H1 (cell line): ENCODE measurements at places on chromosomes 7 and 10. TPM values are rescaled to one million over a fixed set of nuclear protein-coding genes. Genes with fewer than 3 reads are reported as not detected.

Gene ZNF32
- 21.7 and 22.5 TPM in 2 replicates for total RNA-seq

Gene NPFFR1
- total RNA-seq = 0.06 TPM in 1 of 2 replicates, not detected in the other

Gene CPN1
- 0.15 TPM in 1 of 2 replicates, not detected in the other for total RNA-seq

Gene FAM25G
- total RNA-seq = not detected in 2 replicates

Gene PDLIM1
- total RNA-seq = 245 and 264 TPM in 2 replicates

Gene IDI2
- total RNA-seq = not detected in 2 replicates

Gene LDB3
- 0.40 and 0.43 TPM in 2 replicates for total RNA-seq

Gene NACAD
- 6.0 and 6.4 TPM in 2 replicates for total RNA-seq

Gene DMBT1
- total RNA-seq = not detected in 2 replicates

Gene C10orf67
- 0.11 TPM in 1 of 2 replicates, not detected in the other for total RNA-seq

Gene KCND2
- 7.3 and 7.7 TPM in 2 replicates for total RNA-seq

Gene HECTD2
- 11.6 and 11.9 TPM in 2 replicates for total RNA-seq

Gene IFIT2
- total RNA-seq = 0.35 and 0.40 TPM in 2 replicates

Gene NKX1-2
- 33.9 and 34.9 TPM in 2 replicates for total RNA-seq

Gene LEP
- not detected in 2 replicates for total RNA-seq

DNA sequence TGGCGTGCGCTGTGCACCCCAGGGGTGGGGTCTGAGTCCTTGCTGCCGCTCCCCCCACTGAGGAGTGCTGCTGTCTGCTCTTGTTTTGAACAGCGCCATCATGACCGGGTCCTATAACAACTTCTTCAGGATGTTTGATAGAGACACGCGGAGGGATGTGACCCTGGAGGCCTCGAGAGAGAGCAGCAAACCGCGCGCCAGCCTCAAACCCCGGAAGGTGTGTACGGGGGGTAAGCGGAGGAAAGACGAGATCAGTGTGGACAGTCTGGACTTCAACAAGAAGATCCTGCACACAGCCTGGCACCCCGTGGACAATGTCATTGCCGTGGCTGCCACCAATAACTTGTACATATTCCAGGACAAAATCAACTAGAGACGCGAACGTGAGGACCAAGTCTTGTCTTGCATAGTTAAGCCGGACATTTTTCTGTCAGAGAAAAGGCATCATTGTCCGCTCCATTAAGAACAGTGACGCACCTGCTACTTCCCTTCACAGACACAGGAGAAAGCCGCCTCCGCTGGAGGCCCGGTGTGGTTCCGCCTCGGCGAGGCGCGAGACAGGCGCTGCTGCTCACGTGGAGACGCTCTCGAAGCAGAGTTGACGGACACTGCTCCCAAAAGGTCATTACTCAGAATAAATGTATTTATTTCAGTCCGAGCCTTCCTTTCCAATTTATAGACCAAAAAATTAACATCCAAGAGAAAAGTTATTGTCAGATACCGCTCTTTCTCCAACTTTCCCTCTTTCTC is 26.0 kb downstream of the BNIP3 start:
- no peaks in the 10 kb centered on the region for H3K4me1 ChIP-seq
- DNase-seq = no peak

GRCh38 chr7:44565795-44566559 is 7.7 kb downstream of the DDX56 start:
- no peak overlapping the region for H3K27ac ChIP-seq
- no peak overlapping the region for H3K4me3 ChIP-seq
- no peaks in the 10 kb centered on the region for H3K27me3 ChIP-seq
- H3K36me3 ChIP-seq = peaks cover 57% of the 10 kb centered on the region

DNA sequence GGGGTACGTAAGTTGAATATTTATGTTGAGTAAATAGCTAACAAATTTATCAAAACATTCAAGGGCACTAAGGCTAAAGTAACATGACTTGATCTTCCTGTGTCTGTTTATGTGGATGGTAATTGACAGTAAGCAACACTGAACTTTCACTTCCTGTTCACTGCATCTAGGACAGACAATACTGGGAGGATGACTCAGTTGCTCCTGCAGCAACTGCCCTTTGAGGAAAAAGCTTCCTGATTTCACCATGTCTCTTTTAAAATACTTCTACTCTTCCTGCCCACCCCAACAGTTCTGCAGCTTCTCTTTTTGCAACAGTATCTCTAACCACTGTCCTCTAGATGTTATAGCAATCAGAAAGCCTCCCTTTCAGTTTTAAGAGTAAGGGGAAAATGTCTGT is 76.6 kb upstream of the HGF start:
- H3K27me3 ChIP-seq = no peaks in the 10 kb centered on the region
- H3K36me3 ChIP-seq = no peaks in the 10 kb centered on the region
- no peak overlapping the region for H3K4me3 ChIP-seq
- no peaks in the 10 kb centered on the region for H3K4me1 ChIP-seq
- no peak for DNase-seq

DNA sequence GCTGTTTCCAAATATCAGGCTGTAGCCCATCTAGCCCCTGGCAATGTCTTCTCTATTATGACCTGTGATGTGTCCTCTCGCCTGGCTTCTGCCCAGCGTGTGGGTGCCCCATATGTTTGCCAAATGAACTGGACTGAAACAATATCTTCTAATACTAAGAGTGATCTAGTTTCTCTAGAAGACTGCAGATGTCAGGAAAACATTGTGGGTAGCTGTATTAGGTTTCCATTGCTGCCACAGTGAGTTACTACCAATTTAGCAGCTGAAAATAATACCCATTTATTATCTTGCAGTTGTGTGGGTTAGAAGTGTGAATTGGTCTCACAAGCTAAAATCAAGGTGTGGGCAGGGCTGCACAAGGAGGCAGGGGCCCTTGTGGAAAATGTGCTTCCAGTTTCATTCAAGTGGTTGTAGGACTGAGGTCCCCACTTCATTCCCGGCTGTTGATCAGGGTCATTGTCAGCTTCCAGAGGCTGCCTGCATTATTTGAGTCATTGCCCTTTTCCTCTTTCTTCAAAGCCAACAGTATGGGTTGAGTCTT is 202.8 kb upstream of the BMPER start:
- peaks cover 30% of the 10 kb centered on the region for H3K4me1 ChIP-seq
- no peak overlapping the region for H3K27ac ChIP-seq
- H3K36me3 ChIP-seq = no peaks in the 10 kb centered on the region
- peaks cover 7% of the 10 kb centered on the region; the same call in 1 of the 2 replicates for H3K27me3 ChIP-seq
- H3K4me3 ChIP-seq = no peak overlapping the region

DNA sequence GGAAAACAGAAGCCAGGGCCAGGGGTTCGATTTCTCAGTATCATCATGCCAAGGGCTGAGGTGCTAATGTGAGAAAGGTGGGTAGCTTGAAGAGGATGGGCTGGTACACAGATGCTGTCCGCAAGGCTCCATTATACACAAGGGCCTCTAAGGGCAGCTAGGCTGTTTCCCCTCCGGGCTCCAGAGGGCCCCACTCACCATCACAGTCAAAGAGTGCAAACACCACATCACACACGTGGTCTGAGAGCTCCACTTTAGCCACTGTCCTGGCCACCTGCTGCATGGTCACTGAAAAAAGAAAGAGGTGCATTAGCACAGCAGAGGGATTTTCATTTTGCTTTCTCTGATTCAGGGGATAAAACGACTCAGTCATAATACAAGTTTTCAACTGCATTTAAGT is 20.9 kb upstream of the DNAJB12 start:
- no peak overlapping the region for H3K4me3 ChIP-seq
- H3K36me3 ChIP-seq = no peaks in the 10 kb centered on the region
- H3K27me3 ChIP-seq = no peaks in the 10 kb centered on the region
- DNase-seq = no peak
- no peaks in the 10 kb centered on the region for H3K4me1 ChIP-seq

GRCh38 chr10:14009371-14010100 is 321.2 kb downstream of the FRMD4A start:
- H3K4me1 ChIP-seq = peaks cover 11% of the 10 kb centered on the region
- no peaks in the 10 kb centered on the region; the same call in 1 of the 2 replicates for H3K27me3 ChIP-seq
- no peak overlapping the region; the same call in 1 of the 2 replicates for H3K27ac ChIP-seq
- no peak for DNase-seq
- no peak overlapping the region for H3K4me3 ChIP-seq
- H3K36me3 ChIP-seq = no peaks in the 10 kb centered on the region

- no peak overlapping the region for H3K27ac ChIP-seq
- peak overlapping the region; percentile 70 for H3K4me3 ChIP-seq
- DNase-seq = no peak
These were observed 731.1 kb downstream of the ZWINT start for GRCh38 chr10:55629793-55630490.

- no peak overlapping the region for H3K27ac ChIP-seq
- no peak overlapping the region for H3K4me3 ChIP-seq
- H3K36me3 ChIP-seq = no peaks in the 10 kb centered on the region
These were observed 93.5 kb downstream of the MCU start for GRCh38 chr10:72785409-72785808.

- no peaks in the 10 kb centered on the region for H3K36me3 ChIP-seq
- no peak overlapping the region for H3K27ac ChIP-seq
- no peak for DNase-seq
These were observed 58.0 kb downstream of the RAMP3 start for GRCh38 chr7:45215601-45216062.

GRCh38 chr10:102068216-102068615 is 3.1 kb downstream of the HPS6 start:
- no peaks in the 10 kb centered on the region for H3K4me1 ChIP-seq
- H3K4me3 ChIP-seq = no peak overlapping the region
- no peaks in the 10 kb centered on the region for H3K36me3 ChIP-seq
- no peak overlapping the region for H3K27ac ChIP-seq
- no peak for DNase-seq
- H3K27me3 ChIP-seq = peaks cover 3% of the 10 kb centered on the region; the same call in 1 of the 2 replicates

- no peaks in the 10 kb centered on the region for H3K27me3 ChIP-seq
- H3K4me3 ChIP-seq = no peak overlapping the region
- no peaks in the 10 kb centered on the region for H3K36me3 ChIP-seq
- H3K4me1 ChIP-seq = no peaks in the 10 kb centered on the region; the same call in 1 of the 2 replicates
- no peak overlapping the region for H3K27ac ChIP-seq
These were observed 59.0 kb downstream of the EGFR start for GRCh38 chr7:55077561-55078410.

- H3K27ac ChIP-seq = no peak overlapping the region
- no peak for DNase-seq
These were observed 80.1 kb downstream of the MTERF1 start for GRCh38 chr7:91800389-91800788.

- no peaks in the 10 kb centered on the region for H3K27me3 ChIP-seq
- H3K4me3 ChIP-seq = no peak overlapping the region
- H3K27ac ChIP-seq = no peak overlapping the region
- H3K4me1 ChIP-seq = no peaks in the 10 kb centered on the region
- no peak for DNase-seq
These were observed 157.5 kb upstream of the PLXDC2 start for GRCh38 chr10:19658622-19659233.

DNA sequence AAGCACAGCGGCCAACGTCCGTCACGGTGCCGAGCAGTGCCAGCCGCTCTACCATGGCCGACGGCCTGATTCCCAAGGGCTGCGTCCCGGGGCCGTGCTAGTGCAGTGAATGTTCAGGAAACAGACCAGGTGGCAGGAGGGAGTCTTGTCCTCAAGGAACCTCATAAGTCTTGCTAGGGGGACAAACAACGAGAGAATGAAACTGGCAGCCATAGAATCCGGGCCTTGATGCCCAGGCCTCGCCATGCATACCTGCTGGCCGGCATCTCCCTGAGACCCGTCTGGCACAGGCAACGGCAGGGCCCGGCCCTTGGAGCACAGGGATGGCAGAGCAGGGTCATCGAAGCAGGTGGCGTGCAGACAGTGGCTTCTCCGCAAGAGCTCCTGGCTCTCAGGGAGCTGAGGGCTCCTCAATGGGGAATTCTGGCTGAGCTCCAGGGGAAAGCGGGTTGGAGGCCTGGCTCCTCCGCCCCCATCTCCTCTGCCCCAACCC is 58.8 kb downstream of the DIP2C start:
- no peak overlapping the region for H3K27ac ChIP-seq
- peaks cover 2% of the 10 kb centered on the region for H3K4me1 ChIP-seq
- H3K36me3 ChIP-seq = no peaks in the 10 kb centered on the region
- no peak overlapping the region for H3K4me3 ChIP-seq

DNA sequence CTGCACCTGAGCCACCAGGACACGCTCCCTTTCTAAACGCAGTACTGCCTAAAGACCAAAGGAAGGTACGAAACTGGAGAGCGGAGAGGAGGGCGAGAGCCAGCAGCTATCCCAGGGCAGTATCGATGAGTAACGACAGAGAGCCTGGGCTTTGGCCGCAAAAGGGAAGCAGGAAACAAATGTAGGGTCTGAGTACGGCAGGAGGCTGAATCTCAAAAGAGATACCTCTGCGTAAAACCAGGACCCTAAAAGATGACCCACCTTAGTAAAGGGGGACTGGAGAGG is 20.4 kb downstream of the PARP12 start:
- H3K27me3 ChIP-seq = no peaks in the 10 kb centered on the region
- no peaks in the 10 kb centered on the region for H3K36me3 ChIP-seq
- no peak overlapping the region for H3K4me3 ChIP-seq
- H3K27ac ChIP-seq = no peak overlapping the region
- DNase-seq = no peak

- H3K4me3 ChIP-seq = no peak overlapping the region
- H3K27me3 ChIP-seq = no peaks in the 10 kb centered on the region
- DNase-seq = peak; percentile 41
- no peak overlapping the region for H3K27ac ChIP-seq
These were observed 50.5 kb downstream of the TMEM209 start for GRCh38 chr7:130154501-130155317.

- H3K27me3 ChIP-seq = no peaks in the 10 kb centered on the region
- H3K4me3 ChIP-seq = no peak overlapping the region
- no peak for DNase-seq
- no peaks in the 10 kb centered on the region for H3K36me3 ChIP-seq
- H3K4me1 ChIP-seq = peaks cover 3% of the 10 kb centered on the region; the same call in 1 of the 2 replicates
These were observed 324.8 kb upstream of the NPSR1 start for GRCh38 chr7:34333184-34333583.

GRCh38 chr7:88866265-88866863 is 70.8 kb upstream of the TEX47 start:
- H3K27ac ChIP-seq = no peak overlapping the region
- no peaks in the 10 kb centered on the region for H3K4me1 ChIP-seq
- H3K4me3 ChIP-seq = no peak overlapping the region
- no peaks in the 10 kb centered on the region for H3K36me3 ChIP-seq
- no peak for DNase-seq
- no peaks in the 10 kb centered on the region for H3K27me3 ChIP-seq

GRCh38 chr7:98520356-98520951 is 96.6 kb upstream of the NPTX2 start:
- H3K4me3 ChIP-seq = no peak overlapping the region
- DNase-seq = no peak
- no peaks in the 10 kb centered on the region for H3K27me3 ChIP-seq
- H3K36me3 ChIP-seq = no peaks in the 10 kb centered on the region
- H3K27ac ChIP-seq = no peak overlapping the region

- H3K4me1 ChIP-seq = peaks cover 14% of the 10 kb centered on the region
- H3K36me3 ChIP-seq = no peaks in the 10 kb centered on the region
- no peak for DNase-seq
- H3K27me3 ChIP-seq = no peaks in the 10 kb centered on the region
These were observed 83.7 kb downstream of the EPC1 start for GRCh38 chr10:32263300-32263699.

- H3K36me3 ChIP-seq = no peaks in the 10 kb centered on the region
- peaks cover 7% of the 10 kb centered on the region for H3K4me1 ChIP-seq
- peak; percentile 81 for DNase-seq
These were observed 2.7 kb upstream of the FEZF1 start for GRCh38 chr7:122307228-122307621.
